Amniotic stem cell (primary cell): ENCODE measurements at places on chromosomes 1 and 21.

- DNase-seq: no peak
These were observed 19.0 kb downstream of the SSR2 start for GRCh38 chr1:156001662-156002171.

DNA sequence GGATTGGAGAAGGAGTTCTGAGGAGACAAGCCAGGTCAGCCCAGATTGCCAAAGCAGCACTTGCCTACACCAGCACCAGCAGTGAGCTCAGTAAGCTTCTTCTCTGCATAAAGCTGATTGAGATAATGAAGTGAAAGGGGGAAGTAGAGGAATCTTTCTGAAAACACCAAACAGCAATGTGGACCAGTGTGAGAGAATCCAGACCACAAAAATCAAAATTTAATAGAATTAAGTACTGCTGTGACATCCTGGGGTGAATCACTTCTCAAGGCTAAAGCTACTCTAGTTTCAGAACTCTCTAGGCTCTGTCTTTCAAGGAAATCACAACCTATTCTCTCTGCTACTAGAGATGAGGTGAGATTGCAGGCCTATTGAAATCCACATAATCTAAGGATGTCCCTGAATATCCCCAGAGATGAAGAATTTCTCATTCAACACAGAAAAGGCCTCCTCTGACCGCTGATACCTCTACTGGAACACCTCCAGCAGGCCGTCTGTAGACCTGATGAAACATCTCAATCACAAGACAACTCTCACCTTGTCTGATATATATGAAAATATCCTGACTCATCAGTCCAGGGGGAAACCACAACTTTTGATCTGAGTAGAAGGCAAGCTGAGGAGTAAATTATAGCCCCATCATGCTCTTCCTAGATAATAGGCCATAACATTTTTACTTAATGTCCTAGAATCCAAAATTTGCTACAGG lies at the start of gene FCRL4:
TSS of gene FCRL4 (minus strand) at position 127 of the 709 bp plus-strand sequence. CDS start 141 bp downstream, outside the sequence.
- DNase-seq: no peak

- no peak for DNase-seq
These were observed 3.6 kb upstream of the KCNT2 start for GRCh38 chr1:196611873-196612272.

DNA sequence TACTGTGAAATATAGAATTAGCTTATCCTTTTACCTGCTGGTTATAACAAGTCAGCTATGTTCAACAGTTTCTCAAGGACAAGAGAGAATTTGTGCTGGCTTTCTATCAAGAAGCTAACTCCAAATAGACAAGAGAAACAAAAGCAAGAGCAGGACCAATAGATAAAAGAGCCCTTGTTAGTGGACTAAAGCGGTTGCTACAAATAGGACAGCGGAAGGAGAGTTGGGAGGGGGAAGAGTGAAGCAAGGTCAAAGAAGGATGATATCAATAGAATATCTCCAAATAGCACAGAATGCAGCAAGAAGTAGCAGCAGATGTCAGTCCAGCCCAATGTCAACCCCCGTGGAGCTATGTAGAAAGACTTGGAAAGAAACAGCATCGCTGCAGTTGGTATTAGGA lies 53.0 kb upstream of the AKT3 start:
- DNase-seq: no peak

- DNase-seq: no peak
These were observed 47.1 kb downstream of the STX6 start for GRCh38 chr1:180975551-180975950.

GRCh38 chr1:21278860-21279845 lies 11.1 kb downstream of the ECE1 start:
- DNase-seq: no peak

GRCh38 chr1:32651461-32652073 lies 559 bp downstream of the RBBP4 start:
- DNase-seq: no peak

- DNase-seq: no peak
These were observed 4.0 kb upstream of the IFI16 start for GRCh38 chr1:159005676-159006075.

- no peak for DNase-seq
These were observed 172.8 kb upstream of the CXADR start for GRCh38 chr21:17340081-17340480.

DNA sequence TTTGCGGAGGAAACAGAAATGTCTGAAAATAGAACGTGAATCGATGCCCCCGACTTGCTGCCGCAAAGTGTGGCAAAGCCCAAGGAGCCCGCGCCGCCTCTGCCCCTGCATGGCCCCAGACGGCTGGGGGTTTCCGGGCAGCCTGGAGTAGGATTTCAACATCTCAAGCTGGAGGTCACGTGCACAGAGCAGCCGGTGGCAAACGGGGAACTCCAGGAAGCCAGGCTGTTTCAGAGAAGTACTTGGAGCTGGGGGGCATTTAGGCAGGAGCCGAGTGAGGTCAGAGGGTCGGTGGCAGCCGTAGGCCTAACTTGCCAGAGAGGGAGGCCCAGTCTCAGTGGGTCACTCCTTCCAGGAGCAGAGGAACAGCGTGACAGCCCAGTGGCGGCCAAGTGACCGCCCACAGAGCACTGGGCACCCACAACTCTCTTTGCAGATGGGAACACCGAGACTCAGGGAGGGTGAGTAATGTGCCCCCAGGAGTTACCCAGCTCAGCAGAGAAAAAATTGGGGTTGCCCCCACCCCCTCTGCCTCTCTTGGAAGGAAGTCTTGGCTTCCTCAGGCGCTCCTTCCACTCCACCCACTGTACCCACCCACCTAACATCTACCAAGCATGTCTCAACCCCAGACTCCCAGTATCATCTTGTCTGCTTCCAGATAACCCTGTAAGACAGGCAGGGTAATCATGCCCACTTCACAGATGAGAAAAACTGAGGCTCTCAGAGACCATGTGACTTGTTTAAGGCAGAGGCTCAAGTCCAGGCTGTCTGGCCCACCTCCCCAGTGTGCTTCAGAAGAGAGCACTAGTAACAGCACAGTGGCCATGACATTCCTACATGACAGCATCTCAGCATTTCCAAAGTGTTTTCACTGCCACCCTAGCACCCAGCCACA lies 179.4 kb downstream of the HIVEP3 start:
- peak; percentile 80 for DNase-seq

GRCh38 chr1:118960567-118961136 lies 27.5 kb downstream of the TBX15 start:
- DNase-seq: no peak

DNA sequence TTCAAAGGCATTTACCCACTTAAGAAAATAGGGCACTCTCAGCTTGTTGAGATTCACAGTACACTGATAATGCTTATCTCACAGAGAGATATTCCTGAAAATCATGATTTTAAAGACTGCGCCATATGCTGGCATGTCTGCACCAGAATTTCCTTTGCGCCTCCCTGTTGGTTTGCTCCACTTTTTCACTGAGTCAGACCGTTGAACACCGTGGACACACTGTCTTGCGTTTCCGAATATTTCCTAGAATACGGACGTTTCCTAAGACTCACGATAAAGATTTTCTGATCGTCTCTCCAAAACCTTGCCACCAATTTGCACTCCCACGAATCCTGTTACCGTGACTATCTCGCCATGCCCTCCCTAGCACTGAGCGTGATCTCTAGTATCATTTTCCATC lies 497 bp upstream of the C1orf115 start:
- no peak for DNase-seq

GRCh38 chr1:158101927-158102326 lies 78.8 kb upstream of the CD1D start:
- DNase-seq: no peak

- DNase-seq: no peak
These were observed 7.5 kb downstream of the DDR2 start for GRCh38 chr1:162639718-162640117.

DNA sequence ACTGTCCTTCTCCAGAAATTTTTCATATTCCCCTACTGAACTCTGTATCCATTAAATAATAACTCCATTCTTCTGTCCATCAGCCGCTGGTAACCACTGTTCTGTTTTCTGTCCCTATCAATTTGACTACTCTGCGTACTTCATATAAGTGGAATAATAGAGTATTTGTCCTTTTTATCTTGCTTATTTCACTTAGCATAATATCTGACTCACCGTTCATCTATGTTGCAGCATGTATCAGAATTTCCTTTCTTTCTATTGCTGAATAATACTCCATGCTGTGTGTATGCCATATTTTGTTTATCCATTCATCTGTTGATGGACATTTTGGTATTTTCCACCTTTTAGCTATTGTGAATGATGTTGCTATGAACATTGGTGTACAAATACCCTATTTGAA lies 71.9 kb downstream of the CEP350 start:
- no peak for DNase-seq

GRCh38 chr21:34889320-34889675 lies 159.8 kb downstream of the RUNX1 start:
- DNase-seq: no peak

DNA sequence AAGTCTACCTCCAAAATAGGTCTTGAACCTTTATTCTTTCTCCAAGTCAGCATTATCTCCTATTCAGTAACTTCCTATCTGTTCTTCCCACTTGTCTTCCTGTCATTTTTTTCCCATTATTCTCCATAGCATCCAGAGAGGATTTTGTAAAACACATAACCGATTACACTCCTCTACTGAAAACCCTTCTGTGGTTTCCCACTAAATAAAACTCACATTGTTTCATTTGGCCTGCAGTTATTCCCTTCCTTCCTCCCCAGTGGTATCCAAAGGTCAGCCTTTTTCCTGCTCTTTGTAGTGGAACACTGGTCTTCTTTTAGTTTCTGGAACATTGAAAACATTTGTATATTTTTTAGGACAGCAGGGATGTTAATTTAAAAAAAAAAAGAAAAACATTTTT lies 266.0 kb downstream of the GPR52 start:
- no peak for DNase-seq

DNA sequence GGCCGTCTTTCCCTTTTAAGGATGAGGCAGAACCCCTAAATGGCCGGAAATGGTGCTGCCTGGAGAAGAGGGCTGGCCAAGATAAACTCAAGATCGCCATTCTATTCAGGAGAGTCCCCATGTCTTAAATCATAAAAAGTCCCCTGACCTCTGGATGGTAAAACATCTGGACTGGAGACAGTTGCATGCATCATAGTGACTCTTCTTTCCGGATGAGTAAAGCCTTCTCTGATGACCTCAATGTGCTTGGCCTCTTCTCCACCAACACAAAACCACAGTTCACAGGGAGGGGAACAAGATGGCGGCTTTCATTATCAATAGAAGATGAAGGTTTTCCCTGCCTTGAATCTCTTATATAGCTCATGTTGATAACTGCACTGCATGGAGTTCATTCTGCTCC lies 27.5 kb upstream of the H6PD start:
- no peak for DNase-seq

- DNase-seq: no peak
These were observed 392 bp downstream of the GSTM2 start for GRCh38 chr1:109668123-109668775.

DNA sequence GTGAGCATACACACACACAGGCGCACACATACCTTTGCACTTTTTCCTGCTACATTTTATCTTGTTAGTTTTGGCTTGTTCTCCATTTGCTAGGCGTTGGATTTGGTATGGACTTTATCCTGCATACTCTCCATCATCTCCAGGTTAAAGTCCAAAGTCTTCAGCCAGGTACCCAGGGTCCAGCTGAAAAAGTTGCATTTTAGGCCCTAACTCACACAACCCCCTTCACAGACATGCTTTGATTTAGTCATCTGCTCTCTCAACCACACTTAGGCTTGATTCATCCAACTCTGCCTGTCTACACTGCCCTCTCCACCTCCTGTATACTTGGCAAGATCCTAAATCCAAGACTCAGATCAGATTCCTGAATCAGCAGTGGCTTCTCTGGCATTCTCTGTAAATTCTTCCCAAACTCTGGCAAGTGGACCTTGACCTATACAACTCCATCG lies 10.7 kb upstream of the LAMB3 start:
- no peak for DNase-seq

- DNase-seq: no peak
These were observed 22.4 kb upstream of the WLS start for GRCh38 chr1:68254667-68255226.

DNA sequence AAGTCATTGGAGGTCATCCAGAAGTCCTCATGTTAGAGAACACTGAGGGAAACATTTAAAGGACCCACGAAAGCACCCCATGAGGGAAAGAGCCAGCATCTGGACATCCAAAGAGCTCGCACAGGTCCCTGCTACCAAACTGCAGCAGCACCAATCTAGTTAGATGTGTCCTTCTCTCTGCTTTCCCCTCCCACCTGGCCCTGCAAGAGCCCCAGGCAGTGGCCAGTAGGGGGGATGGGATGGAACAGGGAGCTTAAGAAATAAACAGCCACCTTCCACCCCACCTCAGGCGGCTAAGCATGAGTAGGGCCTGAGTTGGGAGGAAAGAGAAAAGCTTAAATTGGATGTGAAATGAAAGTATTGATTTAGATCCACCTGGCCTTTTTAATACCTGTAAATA lies 175.9 kb upstream of the KCND3 start:
- no peak for DNase-seq

DNA sequence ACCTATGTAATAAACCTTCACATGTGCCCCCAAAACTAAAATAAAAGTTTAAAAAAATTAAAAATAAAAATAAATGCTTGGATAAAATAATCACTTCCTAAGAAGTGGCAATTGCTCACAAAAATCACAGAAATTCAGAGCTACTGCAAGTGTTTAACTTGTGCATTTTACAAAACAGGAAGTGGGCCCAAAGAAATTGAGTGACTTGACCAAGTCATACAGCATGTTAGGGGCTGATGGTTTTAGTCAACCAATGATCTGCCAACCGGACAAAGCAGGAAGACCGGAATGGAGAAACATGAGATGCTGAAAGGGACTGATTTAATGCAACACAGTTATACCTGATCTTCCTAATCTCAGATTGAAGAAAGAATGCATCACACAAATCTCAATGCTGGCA lies 96.5 kb downstream of the SMYD2 start:
- no peak for DNase-seq

GRCh38 chr21:17387030-17387617 lies 125.7 kb upstream of the CXADR start:
- DNase-seq: peak; percentile 24

- DNase-seq: no peak
These were observed 8.1 kb upstream of the CGN start for GRCh38 chr1:151502859-151503780.

DNA sequence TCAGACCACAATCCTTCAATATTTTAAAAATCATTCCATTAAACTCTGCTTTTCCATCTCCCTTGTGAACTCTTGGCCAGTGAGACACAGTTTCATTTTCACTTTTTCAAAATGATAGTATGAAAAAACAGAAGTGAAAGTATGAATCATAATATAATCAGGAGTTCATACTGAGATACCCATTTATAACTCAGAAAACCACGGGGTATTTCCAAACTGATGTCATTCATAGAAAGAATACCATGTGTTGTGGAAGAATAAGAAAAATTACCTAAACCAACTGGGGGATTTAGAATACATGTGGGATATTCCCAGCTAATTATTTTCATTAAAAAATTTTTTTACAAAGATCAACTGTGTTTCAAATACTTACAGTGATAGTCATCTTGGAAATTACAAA lies 149.9 kb downstream of the MRPL39 start:
- peak; percentile 48 for DNase-seq

- no peak for DNase-seq
These were observed 19.6 kb upstream of the DUSP10 start for GRCh38 chr1:221761354-221762002.

GRCh38 chr1:168441745-168442144 lies 102.1 kb downstream of the XCL2 start:
- no peak for DNase-seq

GRCh38 chr1:23402286-23403037 lies 22.1 kb downstream of the TCEA3 start:
- DNase-seq: no peak
